KBM-7 (cell line): ENCODE measurements at places on chromosomes 6 and 20.

GRCh38 chr6:43489277-43490072 is 12.1 kb downstream of the TJAP1 start:
- no peak for DNase-seq

DNA sequence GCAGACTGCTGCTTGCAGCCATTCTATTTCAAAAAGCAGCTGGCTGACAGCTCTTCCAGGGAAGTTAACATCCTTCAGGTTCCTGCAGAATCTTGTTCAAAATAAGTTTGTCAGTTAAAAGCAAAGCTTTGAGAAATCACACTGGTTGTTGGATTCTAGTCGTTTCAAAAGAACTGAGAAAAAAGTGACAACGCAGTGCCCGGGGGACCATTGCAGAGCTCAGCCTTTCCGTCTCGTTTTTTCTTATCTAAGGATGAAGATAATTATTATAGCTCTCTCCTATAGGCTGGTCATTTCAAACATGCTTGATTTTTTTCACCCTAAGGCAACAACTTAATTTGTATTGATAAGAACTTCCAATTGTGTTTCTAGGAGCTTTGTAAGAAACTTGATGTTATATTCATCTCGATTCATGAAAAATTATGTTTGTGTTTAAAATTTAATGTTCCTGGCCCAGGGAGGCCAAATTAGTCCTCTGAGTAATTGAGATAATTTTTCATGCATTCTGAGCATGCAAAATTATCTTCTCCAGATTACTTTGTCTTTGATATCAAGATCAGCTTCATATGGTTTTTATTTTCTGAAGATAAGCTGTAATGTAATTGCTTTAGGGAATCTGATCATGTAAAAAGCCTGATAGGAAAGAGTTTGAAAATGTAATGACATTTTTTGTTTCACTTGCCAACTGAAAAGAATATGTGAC is 58.4 kb downstream of the SNAP25 start:
- DNase-seq: no peak

GRCh38 chr6:112881828-112882780 is 535.0 kb downstream of the RFPL4B start:
- DNase-seq: no peak

DNA sequence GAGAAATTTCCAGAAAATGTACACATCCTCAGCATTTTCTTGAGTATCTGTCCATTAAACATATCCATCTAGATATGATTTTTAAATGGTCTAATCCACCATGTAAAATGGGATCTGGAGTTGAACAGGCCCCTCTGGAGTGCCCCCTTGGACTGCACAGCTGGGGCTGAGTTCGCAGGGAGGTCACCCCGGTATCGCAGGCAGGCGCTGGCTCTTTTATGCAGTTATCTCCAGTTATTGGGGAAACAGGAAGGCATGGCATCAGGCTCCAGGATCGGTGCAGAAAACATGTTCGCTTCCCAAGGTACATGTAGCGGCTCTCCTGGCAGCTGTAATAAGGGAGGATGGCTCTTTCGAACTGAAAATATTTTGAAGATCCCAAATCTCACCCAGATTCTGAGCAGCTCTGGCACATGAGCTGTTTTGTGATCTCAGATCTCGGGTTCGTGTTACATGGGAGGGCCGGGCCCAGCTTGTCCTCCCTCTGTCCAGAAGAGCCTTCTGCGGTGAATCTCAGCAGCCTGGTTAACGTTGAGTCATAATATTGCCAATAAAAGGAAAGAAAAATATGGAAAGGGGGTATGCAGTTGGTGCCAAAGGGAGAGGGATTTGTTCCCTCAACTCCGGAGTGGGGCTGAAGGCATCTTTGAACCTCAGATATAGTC is 167.7 kb downstream of the EYA2 start:
- no peak for DNase-seq

DNA sequence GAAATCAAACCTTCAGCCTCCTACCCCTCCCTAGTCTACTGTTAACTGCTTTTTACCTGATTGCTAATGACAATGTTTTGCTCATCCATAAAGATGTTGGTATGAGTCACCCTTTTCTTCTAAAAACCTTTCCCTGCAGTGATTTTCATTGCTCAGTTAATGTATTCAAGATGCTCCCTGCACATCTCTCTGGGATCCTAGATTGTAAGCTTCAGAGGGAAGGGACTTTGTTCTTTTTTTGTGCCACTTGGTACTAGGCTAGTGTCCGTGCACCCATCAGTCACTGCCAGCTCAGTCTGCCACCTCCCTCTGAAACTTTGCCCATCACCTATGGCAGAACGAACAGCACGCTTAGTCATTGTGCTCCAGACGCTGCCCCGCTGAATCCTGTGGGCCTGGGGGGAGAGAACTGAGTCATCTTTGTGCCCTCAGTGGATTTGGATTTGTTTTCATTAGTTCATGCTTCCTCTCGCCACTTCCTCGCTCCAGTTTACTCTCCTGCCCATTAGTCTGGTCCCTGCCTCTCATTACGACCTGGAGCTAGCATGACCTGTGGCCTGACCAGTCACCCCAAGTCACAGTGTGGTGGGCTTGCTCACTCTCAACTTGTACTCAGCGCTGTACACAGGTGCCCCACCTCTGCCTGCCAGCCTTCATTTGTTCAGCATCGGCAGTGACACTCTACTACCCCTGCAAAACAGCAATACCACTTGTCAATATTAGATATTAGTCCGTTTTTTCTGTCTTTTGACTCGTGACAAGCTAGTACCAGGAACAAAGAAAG is 78.0 kb upstream of the TMEM181 start:
- no peak for DNase-seq
